HFFc6 (cell line): ENCODE measurements at places on chromosomes 2 and 18. TPM values are rescaled to one million over a fixed set of nuclear protein-coding genes. Genes with fewer than 3 reads are reported as not detected.

- DNase-seq, result no peak
Observed at GRCh38 chr2:218253232-218253625, 7.6 kb upstream of the GPBAR1 start.

GRCh38 chr2:66469214-66469902 lies 34.4 kb downstream of the MEIS1 start:
- DNase-seq, result no peak

DNA sequence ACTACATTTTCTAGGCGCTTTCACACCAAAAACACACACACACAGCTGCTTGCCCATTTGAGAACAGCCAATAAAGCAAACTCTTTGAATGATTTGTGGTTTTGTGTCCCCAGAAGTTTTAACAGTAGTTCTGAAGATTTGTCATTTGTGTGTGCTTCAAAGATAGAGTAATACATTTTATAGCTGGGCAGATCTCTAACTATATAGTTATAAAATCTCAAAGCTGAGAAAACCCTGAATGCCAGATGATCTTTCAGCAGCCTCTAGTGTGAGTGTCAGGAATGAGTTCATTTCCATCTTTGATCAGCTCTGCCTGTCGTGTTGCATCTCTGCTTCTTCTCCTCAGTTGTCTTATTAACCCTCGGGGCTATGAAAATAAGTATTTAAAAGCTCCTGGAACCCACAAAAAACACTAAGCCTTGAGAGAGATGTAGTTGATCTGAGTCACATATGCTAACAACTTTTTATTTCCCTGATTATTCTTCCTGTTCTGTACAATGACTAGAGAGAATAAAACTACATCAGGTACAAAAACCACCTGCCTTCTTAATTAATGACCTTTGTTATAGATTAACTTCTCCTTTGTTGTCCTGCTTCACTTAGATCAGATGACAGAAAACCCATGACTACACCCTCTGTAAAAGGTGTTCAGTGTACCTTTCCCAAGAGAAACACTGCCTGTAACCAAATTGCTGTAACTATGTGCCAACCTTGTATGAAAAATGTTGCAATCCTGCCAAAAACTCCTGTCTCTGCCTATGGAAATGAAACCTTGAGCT lies 30.0 kb upstream of the SLC3A1 start:
- peak; percentile 44 for DNase-seq

DNA sequence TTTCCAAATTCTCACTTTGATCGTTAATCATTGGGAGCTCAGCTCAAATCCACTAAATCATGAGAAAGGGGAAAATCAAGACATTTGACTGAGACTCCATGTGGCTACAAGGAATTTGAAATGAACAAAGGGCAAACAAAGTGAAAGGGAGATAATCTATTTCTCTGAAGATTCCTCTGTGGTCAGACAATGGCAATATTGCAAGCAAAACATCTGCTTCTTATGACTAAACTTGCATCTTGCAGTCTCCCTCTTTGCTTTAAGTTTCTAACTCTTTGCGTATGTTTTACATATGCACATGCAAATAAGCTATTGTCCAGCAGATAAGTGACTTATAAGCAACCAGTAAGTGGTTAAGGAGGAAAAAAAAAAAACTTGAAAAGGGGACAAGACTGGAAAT lies 299.1 kb upstream of the NXPH2 start:
- no peak for DNase-seq

Gene HOXD9
- total RNA-seq, result 2.1 and 3.2 TPM in 2 replicates

DNA sequence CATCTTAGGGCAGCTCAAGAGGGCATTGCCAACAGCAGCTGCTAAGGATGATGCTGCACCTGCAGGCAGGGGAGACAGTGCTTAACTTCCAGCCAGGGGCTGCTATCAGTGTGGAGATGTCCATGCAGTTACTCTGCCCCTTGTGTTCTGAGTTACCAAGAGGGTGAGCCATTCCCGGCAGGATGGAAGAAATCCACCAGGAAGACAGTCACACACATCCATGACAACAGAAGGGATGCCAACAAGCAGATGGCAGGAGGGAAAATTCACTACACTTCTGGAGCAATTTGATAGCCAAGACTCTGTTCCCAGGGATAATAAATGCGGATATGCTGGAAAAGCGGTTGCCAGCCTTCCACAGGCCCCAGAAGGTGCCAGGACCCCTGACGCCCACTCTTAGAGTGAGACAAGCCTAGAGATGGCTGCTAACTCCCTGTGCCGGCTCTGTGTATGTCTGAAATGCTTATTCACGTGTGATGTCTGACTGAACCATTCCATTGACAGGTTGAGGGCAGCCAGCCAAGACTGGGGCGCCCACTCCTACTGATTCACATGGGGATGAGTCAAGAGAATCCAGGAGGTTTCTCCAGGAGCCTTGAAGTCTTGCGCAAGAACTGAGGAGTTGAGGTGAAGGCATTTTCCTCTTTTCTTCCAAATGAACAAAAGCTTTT lies 24.5 kb downstream of the LOXHD1 start:
- DNase-seq, result peak; percentile 10

Gene TSHZ1
- total RNA-seq, result 20.9 to 26.4 TPM (median 24.8 TPM) in 3 replicates

GRCh38 chr2:174836377-174836994 lies 72.2 kb upstream of the CHRNA1 start:
- peak; percentile 95 for DNase-seq

GRCh38 chr2:237714690-237715458 lies 83.7 kb upstream of the RBM44 start:
- DNase-seq, result no peak

Gene NEURL3
- not detected in 3 replicates for total RNA-seq

GRCh38 chr18:5622905-5623304 lies 79.1 kb upstream of the EPB41L3 start:
- no peak for DNase-seq

GRCh38 chr2:136207665-136208064 lies 89.7 kb upstream of the CXCR4 start:
- no peak for DNase-seq

DNA sequence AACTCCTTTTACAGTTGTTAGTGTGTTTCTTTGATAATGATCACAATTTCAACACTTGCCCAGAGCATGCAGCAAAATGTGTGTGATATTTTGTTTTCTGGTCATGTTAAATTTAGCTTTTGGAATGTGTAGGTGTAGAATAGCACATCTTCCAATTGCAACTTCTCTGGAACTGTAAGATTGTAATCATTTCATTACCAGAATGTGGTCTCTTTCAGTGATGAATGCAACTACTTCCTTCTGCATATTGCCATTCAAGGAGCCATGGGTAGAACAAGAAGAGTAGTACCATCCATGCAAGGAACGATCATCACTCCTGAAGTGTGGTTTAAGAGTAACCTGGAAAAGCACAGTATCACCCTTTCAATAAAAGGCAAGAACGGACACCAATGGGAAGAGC lies 548.8 kb upstream of the ZNF804A start:
- DNase-seq, result no peak

DNA sequence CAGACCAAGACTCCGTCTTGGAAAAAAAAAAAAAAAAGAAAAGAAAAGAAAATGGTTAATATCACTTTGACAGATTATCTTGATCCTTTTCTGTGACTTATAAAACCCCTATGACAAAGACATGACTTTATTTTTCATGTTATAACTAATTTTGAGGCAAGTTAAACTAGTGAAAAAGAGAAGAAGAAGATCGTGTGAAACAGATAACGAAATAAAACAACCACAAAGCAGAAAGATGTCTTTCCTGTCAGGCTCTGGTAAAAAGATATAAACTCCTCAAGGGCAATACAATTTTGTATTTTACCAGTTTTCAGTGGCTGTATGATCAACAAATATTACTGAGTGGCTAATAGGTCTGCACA lies 13.4 kb upstream of the RBMS1 start:
- DNase-seq, result no peak

- no peak for DNase-seq
Observed at GRCh38 chr18:27057519-27058234, 127.4 kb downstream of the CHST9 start.

- no peak for DNase-seq
Observed at GRCh38 chr2:63696496-63696895, 107.7 kb downstream of the MDH1 start.

DNA sequence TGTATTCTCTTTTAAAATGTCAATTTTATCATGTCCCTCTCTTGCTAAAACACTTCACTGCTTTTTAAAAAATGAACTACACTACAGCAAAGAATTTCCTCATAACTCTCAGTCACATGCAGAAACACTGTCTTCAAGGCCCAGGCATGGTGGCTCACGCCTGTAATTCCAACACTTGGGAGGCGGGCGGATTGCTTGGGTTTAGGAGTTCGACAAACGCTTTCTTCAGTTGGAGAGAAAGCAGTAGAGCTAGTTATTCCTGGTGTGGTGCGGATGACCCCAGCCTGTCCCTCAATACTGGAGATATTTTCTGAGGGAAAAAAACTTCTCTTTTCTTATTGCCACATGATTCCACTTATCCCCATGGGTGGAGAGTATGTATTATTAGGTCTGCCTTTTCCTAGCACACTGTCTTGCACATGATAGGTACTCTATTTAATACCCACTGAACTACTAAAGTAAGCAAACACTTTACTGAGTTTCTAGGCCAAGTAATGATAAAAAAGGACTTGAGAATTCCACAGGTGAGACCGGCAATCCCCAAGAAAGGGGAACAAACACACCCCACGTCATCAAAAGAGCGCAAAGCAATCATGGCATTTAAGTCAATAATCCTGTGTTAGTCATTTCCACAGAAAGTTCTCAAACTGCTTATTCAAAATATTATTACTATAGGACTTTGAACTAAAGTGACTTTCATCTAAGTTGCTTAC lies 77.1 kb downstream of the SPIRE1 start:
- DNase-seq, result no peak

GRCh38 chr2:140091926-140092325 lies 1311.7 kb upstream of the NXPH2 start:
- no peak for DNase-seq

DNA sequence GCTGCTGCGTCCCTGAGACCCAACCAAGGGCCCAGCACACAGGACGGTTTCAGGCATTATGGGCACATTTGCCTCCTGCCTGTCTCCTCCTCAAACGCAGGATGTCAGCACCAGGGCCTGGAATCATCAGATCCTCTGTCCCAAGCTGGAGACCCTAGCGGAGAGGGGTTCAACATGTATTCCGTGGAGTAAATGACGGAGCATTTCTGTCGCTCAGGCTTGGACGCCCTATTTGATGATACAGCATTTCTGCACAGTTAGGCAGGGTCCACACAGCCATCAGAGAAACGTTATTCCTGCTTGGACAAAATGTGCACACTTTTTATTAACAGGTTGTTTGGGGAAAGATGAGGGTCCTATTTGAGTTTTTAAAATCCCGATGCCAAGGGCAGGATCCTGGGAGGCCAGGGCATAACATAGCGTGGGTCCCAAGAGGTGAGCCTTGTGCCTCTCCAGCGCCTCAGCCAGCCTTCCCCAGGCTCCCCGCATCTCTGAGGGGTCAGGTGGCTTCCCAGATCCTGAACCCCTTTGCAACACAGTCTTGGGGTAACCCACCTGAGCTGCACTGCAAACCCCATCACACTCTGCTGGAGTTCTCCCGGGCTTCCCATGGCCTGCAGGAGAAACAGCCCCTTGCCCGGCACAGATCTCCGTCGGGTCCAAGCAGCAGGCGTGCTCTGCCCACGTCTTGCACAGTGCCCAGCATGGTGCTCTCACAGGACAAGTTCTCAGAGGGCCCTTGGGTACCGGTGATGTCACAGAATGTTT lies 319.7 kb upstream of the MYT1L start:
- DNase-seq, result no peak

DNA sequence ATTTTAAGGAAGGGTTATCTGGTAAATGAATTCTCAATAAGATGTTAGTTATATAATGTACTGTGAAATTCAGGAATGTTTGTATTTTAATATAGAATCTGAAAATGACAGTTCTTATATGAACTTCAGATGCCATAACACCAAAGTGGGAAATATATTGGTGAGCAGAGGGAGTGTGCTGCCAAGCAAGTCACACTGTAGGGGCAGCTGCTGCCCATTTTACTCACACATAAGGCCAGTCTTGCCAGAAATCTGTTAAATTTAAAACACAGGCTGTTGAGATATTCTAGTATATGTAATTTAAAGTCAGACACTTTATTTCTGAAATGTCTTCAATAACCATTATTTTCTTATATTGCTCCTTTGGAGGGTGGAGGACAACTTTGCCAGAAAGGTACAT lies 34.6 kb upstream of the C1GALT1C1L start:
- DNase-seq, result no peak

Gene KCNK3
- total RNA-seq, result not detected in 3 replicates

Gene RNF125
- total RNA-seq, result 0.09 to 0.66 TPM (median 0.22 TPM) in 3 replicates

Gene CFAP65
- total RNA-seq, result not detected in 2 replicates

DNA sequence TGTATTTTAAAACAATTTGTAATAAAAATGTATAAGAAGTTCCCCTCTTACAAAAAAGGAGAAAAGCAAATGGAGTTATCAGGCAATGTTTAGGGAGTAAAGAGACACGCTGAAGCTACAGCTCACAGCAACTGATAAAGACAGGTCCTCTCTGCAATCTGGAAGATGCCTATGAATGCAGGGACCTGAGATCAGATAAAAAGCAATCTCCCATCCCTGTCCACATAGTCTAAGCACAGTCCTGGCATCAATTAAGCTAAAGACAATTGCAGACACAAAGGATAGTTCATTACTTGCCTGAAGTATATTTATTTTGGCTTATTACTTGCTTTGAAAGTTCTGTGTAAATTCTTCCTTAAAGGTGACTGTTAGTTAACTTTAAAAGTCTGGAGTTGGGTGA lies 5.0 kb downstream of the EIF2AK3 start:
- DNase-seq, result no peak

GRCh38 chr2:221568299-221568698 lies 3.8 kb downstream of the EPHA4 start:
- DNase-seq, result no peak

DNA sequence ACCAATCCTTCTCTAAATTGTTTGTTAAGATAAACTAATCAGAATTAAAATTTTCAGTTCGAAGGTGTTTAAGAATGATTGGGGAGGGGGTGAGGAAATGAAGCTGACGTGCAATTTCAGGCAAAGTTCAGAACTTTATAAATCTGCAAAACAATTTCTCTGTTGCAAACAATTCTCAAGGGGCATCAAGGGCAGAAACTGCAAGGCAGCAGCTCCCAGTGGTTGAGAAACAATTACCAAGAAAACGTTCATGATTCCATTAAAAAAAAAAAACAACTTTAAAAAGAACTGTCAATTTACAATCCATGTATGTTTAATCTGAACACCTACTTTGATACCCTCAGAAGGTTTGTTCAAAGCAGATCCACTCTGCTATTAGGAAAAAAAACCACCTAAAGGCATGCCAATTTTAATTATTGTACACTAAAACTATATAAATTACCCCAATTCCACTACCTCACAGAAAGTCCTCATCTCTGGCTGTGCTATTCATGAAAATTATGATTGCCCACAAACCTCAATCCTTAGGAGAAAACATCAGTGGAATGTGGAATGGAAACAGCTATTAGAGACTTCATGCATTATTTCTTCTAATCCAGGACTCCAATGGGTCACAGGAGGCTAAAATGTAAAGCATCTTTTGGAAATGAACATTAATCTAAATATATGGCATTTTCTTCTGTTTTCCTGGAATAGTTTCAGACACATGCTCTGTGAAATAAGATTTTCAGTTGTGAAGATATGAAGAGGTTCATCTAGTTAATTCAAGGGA lies 119.9 kb upstream of the ACVR1C start:
- DNase-seq, result peak; percentile 8

GRCh38 chr18:39596221-39596620 lies 2030.6 kb upstream of the CELF4 start:
- DNase-seq, result peak; percentile 18

Gene BCL2
- total RNA-seq, result 0.24 to 0.98 TPM (median 0.55 TPM) in 3 replicates

GRCh38 chr2:203949228-203949627 lies 12.7 kb downstream of the ICOS start:
- DNase-seq, result no peak
